Gastrocnemius medialis (tissue), 4 donors: ENCODE measurements at places on chromosomes 2 and 18. TPM values are rescaled to one million over a fixed set of nuclear protein-coding genes. Genes with fewer than 3 reads are reported as not detected.

Gene CAPN14
- total RNA-seq, result not detected

Gene CIDEA
- total RNA-seq, result 7.4 TPM

Gene CPO
- total RNA-seq, result 0.68 TPM

Gene CHRNG
- total RNA-seq, result 35.5 TPM

Gene SKA1
- 0.16 TPM for total RNA-seq

Gene PASK
- total RNA-seq, result 0.29 TPM
